Mucosa of descending colon (tissue), 3 donors: ENCODE measurements at places on chromosomes 2 and 18. TPM values are rescaled to one million over a fixed set of nuclear protein-coding genes. Genes with fewer than 3 reads are reported as not detected.

GRCh38 chr2:196403471-196403870 is 232.1 kb upstream of the STK17B start:
- no peak for DNase-seq

GRCh38 chr2:24354957-24355356 is 5.4 kb downstream of the ITSN2 start:
- no peak for DNase-seq

DNA sequence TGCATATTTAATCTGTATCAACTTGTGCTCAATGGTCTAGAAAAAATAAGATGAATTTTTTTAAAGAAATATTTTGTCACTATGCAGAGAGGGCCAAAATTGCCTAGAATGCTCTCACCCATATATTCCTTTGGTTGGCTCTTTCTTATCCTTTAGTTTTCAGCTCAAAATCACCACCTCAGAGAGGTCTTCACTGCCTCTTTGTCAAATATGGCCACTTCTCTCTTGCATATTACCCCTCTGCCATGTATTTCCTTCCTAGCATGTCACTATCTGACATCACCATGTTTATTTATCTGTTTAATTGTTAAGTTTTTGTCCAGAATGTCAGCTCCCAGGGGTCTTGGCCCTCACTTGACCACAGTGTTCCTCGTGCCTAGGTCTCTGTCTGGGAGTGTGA is 535.2 kb upstream of the CDH2 start:
- DNase-seq: no peak

DNA sequence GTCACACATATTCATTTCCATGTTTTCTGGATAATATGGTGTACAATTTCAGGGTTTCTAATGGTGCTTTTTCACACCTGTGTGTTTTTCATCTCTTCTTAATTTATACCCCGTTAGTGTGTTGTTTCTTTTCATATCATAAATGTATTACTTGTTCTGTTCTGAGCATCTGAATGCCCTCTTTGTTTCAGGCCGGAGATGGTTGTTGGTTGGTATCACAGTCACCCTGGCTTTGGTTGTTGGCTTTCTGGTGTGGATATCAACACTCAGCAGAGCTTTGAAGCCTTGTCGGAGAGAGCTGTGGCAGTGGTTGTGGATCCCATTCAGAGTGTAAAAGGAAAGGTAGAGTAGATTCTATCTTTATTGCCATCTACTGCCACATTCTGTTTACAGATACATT is 45.1 kb upstream of the TBR1 start:
- no peak for DNase-seq

- DNase-seq: peak; percentile 82
Observed at GRCh38 chr2:85601771-85602475, 575 bp downstream of the TMEM150A start.

DNA sequence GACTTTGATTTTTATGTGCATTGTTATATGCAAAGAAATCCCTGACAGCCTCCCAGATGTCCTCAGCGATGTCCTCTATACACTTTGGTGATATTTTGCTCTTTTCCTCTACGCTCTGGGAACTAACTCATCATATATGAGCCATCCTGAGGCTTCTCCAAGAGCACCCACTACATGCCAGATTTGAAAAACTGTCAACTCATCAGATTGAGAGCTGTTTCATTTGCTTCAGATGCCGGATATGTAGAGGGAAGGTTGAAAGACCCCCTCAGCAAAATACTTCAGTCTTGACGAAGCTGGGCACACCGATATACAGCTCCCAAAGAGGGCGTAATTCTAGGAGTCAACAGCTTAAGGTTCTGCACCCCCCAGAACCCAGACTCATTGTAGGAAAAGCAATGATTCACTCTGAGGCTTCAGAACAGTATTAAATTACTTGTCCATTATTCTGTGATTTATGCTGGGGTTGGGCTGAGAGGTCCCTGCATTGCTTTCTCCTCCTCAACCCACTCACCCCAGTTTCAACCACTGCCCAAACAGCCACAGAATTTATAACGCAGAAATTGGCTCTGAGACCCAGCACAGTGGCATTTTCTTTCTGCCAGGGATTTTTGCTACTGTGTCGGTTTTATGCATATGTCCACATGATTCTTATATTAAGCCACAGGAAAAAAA is 341.8 kb downstream of the ALK start:
- no peak for DNase-seq

GRCh38 chr2:46164529-46165301 is 132.5 kb upstream of the EPAS1 start:
- no peak for DNase-seq

DNA sequence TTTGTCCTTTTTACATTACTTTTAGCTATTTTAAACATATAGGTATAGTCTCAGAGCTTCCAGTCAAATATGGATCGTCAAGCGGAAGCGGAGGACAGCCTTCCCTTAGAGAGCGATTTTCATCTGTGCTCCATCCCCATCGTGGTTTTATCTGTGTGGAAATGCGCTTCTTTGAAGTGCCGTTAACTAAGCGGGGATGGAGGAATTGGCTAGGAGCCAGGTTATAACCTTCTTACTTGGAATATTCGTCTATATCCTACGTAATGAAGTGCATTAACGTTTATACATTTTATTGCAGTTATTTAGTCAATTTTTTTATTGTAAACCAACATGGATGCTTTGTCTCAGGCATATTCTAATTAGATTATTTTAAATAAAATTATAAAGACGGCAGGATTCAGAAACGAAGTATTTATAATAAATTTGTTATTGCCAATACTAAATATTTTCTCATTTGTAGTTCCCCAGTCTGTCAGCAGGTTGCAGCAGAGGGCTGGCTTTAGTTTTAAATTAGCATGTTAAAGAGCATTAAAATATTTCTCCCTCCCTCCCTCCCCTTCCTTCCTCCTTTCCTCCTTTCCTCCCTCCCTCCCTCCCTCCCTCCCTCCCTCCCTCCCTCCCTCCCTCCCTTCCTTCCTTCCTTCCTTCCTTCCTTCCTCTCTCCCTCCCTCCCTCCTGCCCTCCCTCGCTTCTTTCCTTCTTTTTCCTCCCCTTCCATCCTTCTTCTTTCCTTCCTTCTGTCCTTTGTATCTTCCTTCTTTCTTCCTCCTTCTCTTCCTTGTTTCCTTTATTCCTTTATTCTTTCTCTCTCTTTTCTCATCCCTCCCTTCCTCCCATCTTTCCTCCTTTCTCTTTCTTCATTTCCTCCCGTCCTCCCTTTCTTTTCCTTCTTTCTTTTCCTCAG is 80.6 kb upstream of the DOCK10 start:
- no peak for DNase-seq

Gene IL18R1
- 6.1 TPM for total RNA-seq

Gene ZNF804A
- 0.14 TPM for total RNA-seq
